ENCODE measurements at places on chromosomes 11 and 22. TPM values are rescaled to one million over a fixed set of nuclear protein-coding genes. Genes with fewer than 3 reads are reported as not detected.

Gene MPPED2
- total RNA-seq = 25.9 TPM

Gene DTX4
- 54.5 TPM for total RNA-seq

Gene CCDC87
- 0.89 TPM for total RNA-seq

Gene PATE2
- not detected for total RNA-seq

Gene IGLL1
- total RNA-seq = not detected

Gene B4GALNT4
- 277 TPM for total RNA-seq

Gene CDKN1C
- total RNA-seq = 268 TPM

Gene GANAB
- 361 TPM for total RNA-seq

Gene TMPRSS13
- 5.7 TPM for total RNA-seq

Gene CSKMT
- 12.2 TPM for total RNA-seq

- no peak for DNase-seq
These were observed 19.7 kb downstream of the ZNRF3 start for GRCh38 chr22:28903080-28903479.

DNA sequence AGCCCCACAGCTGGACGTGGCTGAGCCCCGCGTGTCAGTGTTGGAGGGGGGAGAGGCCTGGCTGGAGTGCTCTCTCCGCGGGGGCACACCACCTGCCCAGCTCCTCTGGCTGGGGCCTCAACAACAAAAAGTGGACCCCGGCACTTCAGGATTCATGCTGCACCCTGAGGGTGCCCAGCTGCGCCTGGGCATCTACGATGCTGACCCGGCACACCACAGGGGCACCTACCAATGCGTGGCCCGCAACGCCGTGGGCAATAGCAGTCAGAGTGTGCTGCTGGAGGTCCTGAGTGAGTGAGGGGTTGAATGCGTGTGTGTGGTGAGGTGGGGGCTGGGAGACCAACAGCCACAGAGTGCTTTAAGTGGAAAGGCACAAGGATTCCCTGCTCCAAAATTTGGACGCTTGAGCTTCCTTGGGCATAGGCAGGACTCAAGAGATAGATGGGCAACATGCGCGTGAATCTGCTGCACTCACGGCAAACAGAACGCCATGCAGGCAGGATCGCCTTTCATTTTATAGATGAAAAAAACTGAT lies 7.6 kb downstream of the VSIG10L2 start:
- no peak for DNase-seq

- no peak for DNase-seq
These were observed 62.5 kb downstream of the FEZ1 start for GRCh38 chr11:125433454-125434121.

- DNase-seq = no peak
These were observed 34.7 kb downstream of the ALG9 start for GRCh38 chr11:111836721-111837120.

DNA sequence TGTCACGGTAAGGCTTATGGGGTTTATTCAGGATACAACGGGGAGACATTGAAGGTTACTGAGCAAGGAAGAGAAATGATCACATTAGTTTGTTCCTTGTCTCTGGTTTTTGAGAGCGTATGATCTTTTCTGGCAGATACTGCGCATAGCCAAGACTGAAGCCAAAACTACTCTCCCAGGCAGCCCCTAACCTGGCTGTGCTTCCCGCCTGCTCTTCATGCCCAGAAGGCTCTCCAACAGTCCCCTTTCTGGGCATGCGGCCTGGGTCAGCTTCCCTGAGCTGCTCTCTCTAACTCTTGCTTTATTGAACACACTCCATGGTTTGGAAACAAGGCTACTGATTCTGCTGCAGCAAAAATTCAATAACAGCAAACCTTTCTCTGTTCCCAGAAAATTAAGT lies 306.6 kb downstream of the BUD13 start:
- no peak for DNase-seq

GRCh38 chr22:36386900-36387708 lies 663 bp downstream of the MYH9 start:
- DNase-seq = no peak

- DNase-seq = no peak
These were observed 14.7 kb upstream of the APOL6 start for GRCh38 chr22:35633520-35633919.

DNA sequence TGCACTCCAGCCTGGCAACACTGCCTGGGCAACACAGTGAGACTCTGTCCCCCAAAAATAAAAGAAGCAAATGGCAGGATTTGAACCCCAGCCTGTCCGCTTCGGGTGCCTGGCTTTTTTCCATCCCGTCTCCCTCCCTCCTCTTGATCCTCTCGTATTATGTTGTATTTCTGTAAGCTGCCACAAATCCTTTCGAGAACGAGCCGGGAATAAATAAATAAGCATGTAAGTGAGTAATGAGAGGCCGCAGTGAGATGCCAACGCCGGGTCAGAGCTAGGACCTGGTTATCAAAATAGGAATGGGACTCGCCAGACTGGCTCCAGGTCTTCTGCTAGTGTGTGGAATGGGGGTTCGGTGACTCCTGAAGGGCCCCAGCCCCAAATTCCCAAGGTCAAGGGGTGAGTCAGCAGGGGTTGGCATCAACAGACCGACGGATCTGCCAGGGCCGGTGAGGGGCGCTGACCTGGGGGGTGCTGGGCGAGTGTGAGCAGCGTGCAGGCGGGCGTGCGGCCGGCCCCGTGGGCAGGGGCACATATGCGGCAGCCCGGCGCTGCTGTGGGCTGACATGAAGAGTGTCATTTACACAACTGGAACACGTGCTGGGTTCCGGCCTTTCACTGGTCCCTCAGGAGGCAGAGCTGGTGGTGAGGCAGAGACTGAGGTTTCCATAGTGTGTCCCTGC lies 47.8 kb downstream of the FLRT1 start:
- no peak for DNase-seq

DNA sequence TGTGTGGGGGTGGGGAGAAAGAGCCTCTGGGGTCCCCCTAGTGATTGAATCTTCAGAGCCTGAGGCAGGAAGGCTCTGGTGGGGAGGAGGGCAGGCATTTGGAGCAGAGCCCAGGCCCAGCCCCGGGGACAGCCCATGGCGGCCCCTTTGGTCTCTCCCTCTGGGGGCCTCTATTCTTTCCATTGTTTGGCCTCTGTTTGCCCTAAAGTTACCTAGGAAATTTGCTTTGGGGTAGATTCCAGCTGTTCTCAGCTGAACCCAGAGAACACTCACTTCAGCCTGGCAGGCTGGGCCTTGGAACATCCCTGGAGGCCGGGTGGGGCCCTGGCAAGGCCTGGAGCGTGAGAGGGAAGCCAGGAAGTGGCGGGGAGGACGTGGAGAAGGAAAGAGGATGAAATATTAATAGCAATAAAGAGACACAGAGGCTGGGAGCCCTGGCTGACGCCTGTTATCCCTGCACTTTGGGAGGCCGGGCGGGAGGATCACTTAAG lies 22.9 kb upstream of the A4GALT start:
- no peak for DNase-seq

- no peak for DNase-seq
These were observed 14.9 kb downstream of the FZD4 start for GRCh38 chr11:86940122-86940777.

DNA sequence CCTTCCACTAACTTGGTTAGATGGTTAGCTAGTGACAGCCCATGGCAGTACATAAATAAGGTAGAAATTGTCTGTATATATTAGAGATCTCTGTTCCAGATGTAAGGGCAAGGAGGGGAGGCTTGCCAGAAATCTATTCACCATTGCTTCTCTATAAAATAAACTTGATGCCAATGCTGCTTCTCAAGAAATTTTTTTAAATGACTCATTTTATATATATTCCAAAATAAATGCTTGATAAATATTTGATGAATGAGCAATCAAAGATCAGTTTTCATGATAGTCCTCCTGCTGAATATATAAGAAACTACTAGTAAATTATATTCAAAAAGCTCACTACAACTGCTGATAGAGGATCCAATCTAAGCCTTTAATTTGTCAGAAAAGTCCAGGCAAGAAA lies 710.6 kb upstream of the CCDC179 start:
- no peak for DNase-seq

DNA sequence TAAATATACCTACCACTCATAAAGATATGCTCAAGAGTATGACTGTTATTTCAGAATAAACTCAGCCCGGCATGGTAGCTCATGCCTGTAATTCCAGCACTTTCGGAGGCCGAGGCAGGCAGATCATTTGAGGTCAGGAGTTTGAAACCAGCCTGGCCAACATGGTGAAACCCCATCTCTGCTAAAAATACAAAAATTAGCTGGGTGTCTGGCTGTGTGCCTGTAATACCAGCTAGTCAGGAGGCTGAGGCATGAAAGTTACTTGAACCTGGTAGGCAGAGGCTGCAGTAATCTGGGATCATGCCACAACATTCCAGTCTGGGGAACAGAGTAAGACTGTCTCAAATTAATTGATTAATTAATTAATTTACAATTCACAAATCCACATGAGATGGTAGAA lies 208.2 kb upstream of the PDGFD start:
- no peak for DNase-seq

GRCh38 chr22:48806227-48806781 lies 1021.4 kb downstream of the BRD1 start:
- DNase-seq = no peak
